ENCODE measurements at places on chromosomes 12 and 14.

- DNase-seq = no peak
Observed at GRCh38 chr14:100789460-100790417, 36.2 kb upstream of the MEG3 start.

- DNase-seq = no peak
Observed at GRCh38 chr12:65171073-65171472, 1.7 kb downstream of the LEMD3 start.

- no peak for DNase-seq
Observed at GRCh38 chr12:24911271-24911791, 37.6 kb downstream of the BCAT1 start.

- no peak for DNase-seq
Observed at GRCh38 chr14:91149462-91149861, 35.6 kb downstream of the DGLUCY start.

DNA sequence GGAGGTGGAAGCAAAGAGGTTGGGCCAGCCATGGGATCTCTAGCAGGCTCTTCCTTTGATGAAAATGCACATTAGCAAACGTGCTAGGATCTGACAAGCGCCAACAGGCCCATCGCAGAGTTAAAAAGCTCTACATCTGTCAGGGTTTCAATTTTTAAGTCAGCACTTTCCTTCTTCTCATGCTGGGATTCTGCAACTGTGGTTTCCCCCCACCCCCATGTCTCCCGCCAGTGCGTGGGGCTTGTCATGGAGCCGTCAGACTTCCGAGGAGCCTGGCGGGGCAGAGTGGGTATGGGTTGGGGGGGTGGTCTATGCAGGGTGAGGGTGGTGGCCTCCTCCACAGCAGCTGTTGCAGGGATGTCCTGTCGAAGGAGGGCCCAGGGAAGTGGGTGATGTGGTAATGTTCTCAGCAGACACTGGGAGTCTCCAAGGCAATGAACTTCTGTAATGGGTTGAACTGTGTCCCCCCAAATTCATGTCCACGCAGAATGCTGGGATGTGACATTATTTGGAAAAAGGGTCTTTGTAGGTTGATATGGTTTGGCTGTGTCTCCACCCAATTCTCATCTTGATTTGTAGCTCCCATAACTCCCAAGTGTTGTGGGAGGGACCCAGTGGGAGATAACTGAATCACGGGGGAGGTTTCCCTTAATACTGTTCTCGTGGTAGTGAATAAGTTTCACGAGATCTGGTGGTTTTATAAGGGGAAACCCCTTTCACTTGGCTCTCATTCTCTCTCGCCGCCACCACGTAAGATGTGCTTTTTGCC is 115.2 kb upstream of the MAP1LC3B2 start:
- no peak for DNase-seq

- DNase-seq = peak; percentile 77
Observed at GRCh38 chr12:119938049-119938667, 50.9 kb upstream of the BICDL1 start.

GRCh38 chr12:25271486-25272098 is 20.9 kb upstream of the KRAS start:
- DNase-seq = no peak

- no peak for DNase-seq
Observed at GRCh38 chr14:64465831-64466554, 694 bp downstream of the AKAP5 start.

- no peak for DNase-seq
Observed at GRCh38 chr14:105477660-105478397, 3.2 kb downstream of the CRIP2 start.

- DNase-seq = no peak
Observed at GRCh38 chr14:21326972-21327371, 47.1 kb downstream of the RPGRIP1 start.

DNA sequence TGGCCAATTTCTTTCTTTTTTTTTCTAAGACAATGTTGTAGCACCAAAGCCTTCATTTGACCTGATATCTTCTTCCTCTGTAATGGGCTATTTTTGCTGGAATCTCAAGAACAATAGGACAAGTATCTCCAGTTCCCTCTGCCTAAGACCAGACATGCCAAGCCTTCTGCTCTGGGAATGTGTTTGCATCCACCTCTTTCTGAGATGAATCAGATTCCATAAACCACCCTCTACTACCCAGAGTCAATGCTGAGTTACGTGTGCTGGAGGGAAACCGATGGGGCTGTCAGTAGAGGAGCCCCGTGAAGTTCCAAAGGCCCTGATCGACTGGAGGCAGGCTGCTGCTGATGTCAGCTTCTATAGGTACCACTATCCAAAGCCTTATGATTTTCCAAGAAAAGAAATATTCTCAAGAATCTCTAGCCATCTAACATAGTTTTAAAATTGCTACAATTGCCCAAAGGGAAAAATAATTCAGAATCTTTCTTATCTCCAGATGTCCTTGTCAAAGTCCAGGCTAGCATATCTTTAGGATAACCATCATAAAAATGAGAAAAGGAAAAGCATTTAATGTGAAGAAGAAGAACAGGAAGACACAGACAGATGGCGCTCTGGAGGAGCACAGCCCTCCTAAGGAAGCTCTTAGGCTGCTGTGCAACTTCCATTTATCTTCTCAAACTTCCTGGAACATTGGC is 101.9 kb downstream of the SLC8A3 start:
- DNase-seq = peak; percentile 26

- DNase-seq = no peak
Observed at GRCh38 chr12:77940011-77940423, 109.3 kb downstream of the NAV3 start.

- DNase-seq = no peak
Observed at GRCh38 chr12:4034921-4035320, 161.7 kb upstream of the PARP11 start.

- no peak for DNase-seq
Observed at GRCh38 chr14:104181761-104182530, 43.6 kb downstream of the KIF26A start.

- DNase-seq = no peak
Observed at GRCh38 chr12:7209958-7210357, 20.5 kb downstream of the PEX5 start.

GRCh38 chr14:102593061-102593824 is 794 bp downstream of the RCOR1 start:
- DNase-seq = peak; percentile 55

DNA sequence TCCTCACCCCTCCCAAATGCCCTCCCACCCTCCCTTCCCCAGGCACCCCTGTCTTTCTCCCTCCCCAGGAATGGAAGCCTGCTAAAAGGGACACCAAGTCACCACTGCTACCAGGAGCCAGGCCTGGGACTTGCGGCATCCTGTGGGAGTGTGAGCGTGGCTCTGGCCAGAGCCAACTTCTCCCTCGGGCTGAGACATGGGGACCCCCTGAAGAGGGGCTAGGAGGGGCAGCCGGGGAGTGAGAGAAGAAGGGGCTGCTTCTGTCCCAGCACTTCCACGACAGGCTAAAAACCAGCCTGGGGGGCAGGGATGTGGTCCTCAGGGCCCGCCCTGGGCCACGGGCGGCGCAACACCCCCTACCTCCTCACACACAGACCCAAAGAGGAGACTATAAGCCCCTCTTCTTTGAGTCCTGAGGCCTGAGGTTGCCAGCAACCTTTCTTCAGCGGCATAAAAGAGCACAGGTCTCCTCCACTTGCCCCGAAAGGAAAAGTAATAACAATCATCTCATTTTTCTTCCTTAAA is 278.9 kb downstream of the DPF3 start:
- DNase-seq = no peak
